Stimulated activated memory B cell treated with anti-CD40 and anti-IgM and Interleukin-4, amounts not matched to agents 10 μg/mL and 1 μg/mL and 100 μg/mL, for 72 hours (primary cell): ENCODE measurements at places on chromosomes 6 and 20.

DNA sequence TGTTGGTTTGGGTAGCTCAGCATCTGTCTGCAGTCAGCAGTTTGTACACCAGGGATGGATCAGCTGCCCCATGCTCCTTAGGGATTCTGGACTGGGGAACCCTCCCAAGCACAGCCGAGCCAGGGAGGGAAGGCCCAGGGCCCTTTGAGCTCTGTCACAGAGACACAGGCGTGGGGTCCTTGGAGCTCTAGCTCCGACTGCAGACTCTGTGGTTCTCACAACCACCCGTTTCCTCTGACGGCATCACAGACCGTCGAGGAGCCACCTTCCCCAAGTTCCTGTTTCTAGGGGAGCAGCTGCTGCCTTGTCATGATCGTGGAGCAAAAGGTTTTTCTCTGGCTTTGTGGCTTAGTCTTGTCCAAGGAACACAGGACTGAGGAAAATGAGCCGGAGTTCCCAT is at the start of gene SLA2:
TSS of gene SLA2 (minus strand) at position 199 of the 400 bp plus-strand sequence. CDS start 4,861 bp downstream, outside the sequence.
- peak; percentile 91 for ATAC-seq

GRCh38 chr6:20463396-20463795 is 61.7 kb downstream of the E2F3 start:
- peak; percentile 55 for ATAC-seq

- no peak for ATAC-seq
Measured at GRCh38 chr6:113829696-113830045, 27.5 kb upstream of the MARCKS start.

DNA sequence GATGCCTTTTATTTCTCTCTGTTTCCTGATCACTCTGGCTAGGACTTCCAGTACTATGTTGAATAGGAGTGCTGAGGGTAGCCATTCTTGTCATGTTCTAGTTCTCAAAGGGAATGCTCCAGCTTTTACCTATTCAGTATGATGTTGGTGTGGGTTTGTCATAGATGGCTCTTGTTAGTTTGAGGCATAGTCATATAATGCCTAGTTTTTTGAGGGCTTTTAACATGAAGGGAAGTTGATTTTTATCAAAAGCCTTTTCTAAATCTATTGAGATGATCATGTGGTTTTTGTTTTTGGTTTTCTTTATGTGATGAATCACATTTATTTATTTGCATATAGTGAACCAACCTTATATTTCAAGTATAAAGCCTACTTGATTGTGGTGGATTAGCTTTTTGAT is 55.6 kb downstream of the KLHL32 start:
- no peak for ATAC-seq

- no peak for ATAC-seq
Measured at GRCh38 chr20:61125076-61125475, 127.0 kb upstream of the CDH4 start.

GRCh38 chr20:57938158-57939108 is 228.6 kb upstream of the PMEPA1 start:
- ATAC-seq = no peak

DNA sequence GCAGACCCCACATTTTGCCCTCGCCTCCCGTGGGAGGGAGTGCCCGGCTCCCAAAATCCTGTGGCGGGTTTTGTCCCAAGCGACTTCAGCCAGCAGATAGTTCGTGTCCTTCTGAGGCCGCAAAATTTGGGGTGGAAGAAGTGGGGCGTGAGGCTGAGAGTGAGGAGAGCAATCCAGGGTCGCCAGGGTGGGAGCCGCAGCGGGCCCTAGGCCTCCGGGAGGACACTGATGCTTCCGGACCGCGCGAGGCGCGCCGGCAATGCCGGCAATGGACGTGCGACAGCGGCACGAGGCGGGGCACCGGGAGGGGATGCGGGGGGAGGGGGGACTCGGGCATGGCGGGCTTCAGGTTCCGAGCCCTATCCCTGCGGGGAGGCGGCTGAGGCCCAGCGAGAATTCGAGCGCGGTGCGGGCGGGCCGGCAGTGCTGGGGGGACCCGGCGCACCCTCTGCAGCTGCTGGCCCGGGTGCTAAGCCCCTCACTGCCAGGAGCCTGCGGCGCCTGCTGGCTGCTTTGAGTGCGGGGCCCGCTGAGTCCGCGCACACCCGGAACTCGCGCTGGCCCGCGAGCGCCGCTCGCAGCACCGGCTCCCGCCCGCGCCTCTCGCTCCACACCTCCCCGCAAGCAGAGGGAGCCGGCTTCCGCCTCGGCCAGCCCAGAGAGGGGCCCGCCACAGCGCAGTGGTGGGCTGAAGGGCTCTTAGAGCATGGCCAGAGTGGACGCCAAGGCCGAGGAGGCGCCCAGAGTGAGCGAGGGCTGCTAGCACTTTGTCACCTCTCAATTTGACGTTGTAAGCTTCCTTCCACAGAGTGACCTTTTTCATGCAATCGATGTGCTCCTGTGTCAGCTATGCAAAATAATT is 143.8 kb downstream of the LPA start:
- peak; percentile 91 for ATAC-seq

DNA sequence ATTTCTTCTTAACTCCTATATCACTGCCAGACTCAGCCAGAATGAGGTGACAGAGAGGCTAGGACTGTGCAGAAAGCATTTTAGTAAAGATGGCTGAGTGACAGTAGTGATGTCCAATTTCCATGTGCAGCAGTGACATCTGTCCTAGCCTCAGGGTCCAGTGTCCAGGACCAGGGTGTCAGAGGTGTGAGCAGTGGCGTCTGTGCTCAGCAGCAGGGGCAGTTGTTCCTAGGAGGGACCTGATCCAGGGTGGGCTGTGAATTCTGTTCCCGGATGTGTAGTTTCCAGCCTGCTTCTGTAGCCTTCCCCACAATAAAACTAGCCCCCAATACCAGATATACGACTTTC is 6.0 kb downstream of the HLA-B start:
- peak; percentile 17 for ATAC-seq

DNA sequence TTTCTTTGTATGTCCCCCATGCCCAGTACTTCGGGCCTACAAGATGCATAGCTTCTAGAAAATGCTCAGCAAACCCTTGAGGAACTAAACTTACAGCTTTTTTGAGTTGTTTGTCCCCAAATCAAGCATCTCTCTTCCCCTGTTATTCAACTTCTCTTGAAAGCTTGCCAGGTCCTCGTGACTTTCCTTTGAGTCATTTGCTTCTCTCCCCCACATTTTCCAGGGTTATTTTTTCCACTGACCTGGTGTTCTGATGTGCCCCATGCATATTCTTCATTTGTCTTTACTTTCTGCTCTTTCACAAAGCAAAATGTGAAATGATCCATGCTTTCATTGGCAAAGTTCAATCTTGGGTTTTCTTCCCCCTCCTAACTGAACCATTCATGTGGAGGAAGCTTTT is 204.8 kb downstream of the TFAP2A start:
- no peak for ATAC-seq

GRCh38 chr20:50584687-50585086 is 74.5 kb downstream of the PTPN1 start:
- ATAC-seq = no peak

DNA sequence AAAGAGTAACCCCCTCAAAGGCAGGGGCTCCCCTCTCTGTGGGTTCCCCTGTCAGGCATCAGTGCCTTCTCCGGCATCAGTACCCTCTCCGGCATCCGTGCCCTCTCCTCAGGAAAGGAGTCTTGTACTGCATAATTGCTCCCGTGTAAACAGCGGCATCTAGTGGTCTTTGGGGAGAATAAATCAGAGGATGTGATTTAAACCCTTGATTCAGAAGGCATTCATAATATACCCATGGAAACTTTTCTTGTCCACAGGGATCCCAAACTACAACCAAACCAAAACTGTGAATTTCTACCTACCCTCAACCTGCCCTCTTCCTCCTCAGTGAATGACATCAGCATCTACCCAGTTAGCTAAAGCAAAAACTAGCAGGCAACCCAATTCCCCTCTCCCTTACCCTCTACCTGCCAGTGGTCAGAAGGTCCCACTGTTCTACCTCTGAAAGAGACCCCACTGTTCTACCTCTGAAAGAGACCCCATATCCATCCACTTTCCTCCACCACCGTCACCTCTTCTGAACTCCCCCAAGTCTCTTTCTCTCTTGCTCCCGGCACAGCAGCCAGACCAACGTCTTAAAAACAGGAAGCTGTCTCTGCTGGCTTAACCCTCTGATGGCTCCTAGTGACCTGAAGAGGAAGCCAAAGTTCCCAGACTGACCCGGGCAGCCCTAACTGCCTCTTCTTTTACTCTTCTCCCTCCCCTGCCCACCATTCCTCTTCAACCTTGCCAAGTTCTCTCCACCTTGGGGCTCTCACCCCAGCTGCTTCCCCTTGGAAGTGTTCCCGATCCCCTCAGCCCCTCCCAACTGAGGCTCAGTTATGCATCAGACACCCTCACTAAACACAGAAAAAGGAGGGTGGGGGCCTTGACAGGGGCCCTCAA is 27.2 kb downstream of the UBE2V1 start:
- peak; percentile 79 for ATAC-seq

DNA sequence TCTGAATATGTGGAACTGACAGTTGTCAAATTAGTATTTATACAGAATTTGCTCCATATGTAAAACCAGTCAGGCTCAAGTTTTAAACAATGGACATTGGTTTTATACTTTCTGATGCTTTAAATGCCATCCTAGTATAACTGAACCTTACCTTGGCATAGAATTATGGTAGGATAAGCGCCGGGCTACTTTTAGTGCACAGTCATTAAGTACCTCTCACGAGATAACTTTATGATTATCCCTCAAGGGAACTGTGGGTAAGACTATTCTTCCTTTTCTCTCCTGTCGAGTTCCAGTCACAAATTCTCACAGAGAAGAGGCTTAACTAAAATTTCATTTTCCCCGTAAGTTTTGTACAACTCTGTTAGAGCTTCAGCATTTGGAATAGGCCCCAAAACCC is 110.6 kb upstream of the PTPRK start:
- no peak for ATAC-seq

DNA sequence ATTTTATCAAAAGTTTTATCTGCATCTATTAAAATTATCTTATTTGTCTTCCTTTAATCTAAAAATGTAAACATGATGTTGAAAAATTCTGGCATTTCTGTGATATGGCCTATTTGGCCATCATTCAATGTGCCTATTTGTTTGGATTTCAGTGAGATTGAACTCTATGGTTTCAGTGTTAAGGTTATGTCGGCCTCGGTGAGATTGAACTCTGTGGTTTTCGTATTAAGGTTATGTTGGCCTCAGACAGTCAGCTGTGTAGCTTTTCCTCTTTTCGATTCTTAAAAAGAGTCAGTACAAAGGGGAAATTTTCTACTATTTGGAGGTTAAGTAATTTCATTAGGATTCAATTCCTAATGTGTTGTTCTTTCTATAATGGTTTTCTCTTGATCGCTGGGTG is 320.6 kb downstream of the PACRG start:
- ATAC-seq = no peak

- no peak for ATAC-seq
Measured at GRCh38 chr6:153172815-153173214, 41.7 kb upstream of the RGS17 start.

GRCh38 chr20:32780278-32780677 is 18.1 kb downstream of the DNMT3B start:
- ATAC-seq = no peak

DNA sequence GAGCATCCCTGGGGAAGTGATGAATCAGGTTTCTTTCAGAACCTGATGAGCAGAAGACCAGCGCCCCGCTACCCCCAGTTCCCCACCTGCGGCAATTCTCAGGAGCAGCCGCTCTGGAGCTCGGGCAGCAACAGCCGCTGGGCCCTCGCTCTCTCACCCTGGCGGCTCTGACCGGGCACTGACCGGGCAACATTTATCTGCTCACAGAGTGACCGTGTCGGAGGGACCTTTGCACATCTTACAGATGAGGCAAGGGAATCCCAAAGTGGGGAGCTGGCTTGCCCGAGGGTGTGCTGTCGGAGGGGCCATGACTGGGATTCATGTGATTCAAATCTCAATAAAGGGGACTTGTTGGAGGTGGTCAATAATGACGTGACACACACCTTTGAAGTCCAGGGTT is 26.2 kb upstream of the KCNK16 start:
- ATAC-seq = no peak

DNA sequence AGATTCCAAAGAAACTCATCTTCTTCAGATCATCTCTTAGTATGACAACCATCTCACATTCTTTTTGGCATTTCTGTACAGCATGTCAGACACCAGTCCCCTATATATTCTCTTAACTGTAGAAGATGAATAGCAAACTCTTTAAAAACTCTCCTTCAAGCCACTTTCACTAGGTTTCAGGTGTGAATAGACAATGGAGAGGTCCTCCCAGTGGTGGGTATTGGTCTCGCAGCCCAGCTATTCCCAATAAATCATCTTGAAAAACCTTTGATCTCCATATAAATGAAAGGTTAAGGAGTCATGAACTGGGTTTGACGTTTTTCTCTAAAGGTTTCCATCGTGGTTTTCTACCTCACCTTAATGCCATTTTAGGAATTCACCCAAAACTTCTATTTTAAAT is 180.0 kb downstream of the GJA1 start:
- no peak for ATAC-seq

GRCh38 chr20:44404204-44405181 is 49.0 kb downstream of the HNF4A start:
- no peak for ATAC-seq

- no peak for ATAC-seq
Measured at GRCh38 chr20:13035399-13036152, 26.8 kb downstream of the SPTLC3 start.

- ATAC-seq = no peak
Measured at GRCh38 chr20:58698741-58699622, 6.4 kb downstream of the NPEPL1 start.

- ATAC-seq = no peak
Measured at GRCh38 chr6:149851461-149852110, 12.6 kb downstream of the LRP11 start.

GRCh38 chr6:164832410-164832809 is 477.0 kb downstream of the C6orf118 start:
- ATAC-seq = no peak

- ATAC-seq = no peak
Measured at GRCh38 chr20:60691966-60692615, 560.0 kb upstream of the CDH4 start.

DNA sequence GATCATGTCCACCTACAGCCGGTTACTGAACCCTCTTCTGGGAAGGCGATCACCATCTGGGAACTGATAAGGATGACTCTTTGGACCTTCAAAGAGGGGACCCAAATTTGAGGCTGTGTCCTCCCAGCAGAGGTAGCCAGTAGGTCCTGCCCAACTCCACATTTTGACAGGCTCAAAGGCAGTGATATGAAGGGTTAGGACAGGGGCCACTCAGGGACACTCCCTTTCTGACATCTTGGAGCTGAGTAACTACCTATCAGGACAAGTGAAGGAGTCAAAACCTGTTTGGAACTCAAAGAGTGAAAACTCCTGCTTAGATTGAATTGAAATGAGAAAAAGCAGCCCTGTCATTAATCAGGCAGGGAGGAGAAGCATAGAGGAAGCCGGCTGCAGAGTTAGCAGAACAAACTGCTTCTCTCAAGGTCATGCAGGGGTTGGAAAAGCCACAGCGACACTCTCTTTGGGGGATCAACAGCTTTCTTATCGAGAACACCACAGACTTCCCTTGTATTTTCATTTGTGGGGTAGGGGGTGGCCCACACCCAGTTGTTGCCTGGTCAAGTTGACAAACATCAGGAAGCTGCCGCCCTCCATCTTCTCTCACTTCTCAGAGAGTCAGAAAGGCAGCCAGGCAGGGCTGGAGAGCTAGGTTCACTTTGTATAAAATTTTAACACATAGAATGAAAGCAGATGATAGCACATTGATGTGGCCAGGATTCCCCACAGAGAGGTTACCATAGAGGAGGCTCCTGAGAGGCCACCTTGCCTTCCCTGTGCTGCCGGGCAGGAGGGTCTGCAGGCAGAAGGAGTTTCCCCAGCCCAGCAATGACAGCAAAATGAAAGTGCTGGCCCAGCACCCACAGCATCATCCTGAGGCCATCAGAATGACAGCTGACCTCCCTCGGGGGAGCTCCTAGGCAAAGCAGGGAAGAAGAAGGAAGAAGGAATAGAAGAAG is 47.6 kb downstream of the AGPAT4 start:
- ATAC-seq = peak; percentile 52
